Fibroblast of skin of left quadriceps (primary cell): ENCODE measurements at places on chromosomes 5 and 9.

DNA sequence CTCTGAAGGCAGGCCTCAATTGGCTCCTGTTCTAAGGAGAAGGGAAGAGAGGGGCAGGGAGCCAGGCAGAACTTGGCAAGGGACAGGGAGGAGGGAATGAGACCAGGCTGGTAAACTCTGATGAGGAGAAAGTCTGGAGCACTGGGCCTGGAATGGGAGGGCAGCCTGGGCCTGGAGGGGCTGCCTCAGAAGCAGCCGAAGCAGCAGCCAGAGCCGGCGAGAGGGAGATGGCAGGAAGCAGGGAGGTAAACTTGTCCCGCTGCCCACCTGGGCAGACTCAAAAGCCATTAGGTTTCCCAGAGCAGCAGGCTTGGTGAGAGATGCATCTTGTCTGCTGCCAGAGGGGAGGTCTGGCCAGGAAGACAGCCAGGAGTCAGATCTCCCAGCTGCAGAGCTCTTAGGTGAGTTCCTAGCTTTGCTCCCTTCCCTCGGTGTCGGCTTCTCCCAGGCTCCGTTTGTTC is 37.0 kb upstream of the CRB2 start:
- DNase-seq = no peak

DNA sequence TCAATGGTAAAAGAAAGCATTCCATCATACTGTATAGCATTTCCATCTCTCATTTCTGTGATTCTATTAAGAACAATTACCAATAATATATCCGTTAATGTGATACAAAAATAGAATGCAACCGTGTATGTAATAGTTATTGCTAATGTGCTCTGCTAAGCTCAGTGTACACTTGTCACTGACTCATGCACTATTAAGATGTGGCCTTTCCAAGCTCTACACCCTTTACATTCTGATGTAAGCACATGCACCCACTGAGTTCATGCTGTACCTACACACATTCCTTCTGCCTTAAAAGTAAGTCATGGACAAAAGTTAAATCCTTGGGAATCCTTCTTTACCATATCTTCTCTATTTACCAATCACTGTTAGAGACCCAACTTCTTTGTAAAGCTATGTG is 319.1 kb downstream of the ZSWIM6 start:
- DNase-seq = no peak

- no peak for DNase-seq
These were observed 60.4 kb downstream of the PSAT1 start for GRCh38 chr9:78357165-78357873.

DNA sequence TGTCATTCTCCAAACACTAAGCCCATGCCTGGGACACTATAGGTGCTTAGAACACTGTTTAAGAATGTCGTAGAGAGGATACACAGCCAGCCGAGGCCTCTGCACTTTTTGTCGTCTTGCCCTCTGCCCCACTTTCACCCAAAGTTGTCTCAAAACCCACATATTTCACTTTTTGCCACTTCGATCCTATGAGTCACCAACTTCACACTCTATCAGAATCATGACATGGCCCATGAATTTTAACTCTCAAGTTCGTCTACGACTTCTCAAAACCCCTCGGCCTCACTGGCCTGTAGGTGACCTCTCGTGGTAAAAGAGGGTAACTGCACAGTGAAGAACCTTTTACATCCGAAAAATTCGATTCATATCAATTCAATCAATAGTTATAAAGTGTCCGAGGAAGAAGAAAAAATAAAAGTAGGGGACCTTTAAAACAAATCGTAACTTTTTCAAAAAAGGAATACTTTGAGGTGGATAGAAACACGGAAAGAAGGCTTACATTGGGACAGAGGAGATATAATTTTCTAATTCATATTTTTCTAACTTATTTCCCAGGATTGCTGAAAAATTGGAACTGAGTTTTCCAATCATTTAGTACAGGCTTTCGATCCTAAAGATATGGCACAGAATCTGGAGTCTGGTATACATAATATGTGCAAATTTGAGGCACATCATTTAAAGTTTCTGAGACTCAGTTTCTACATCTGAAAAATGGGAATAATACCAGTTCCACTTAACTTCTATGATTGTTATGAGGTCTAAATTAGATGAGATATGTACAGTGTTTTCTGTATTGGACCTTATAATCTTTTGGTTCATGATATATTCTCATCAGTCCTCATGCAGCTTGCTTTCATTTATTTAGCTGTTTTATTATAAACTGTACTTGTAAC is 122.6 kb downstream of the APBA1 start:
- no peak for DNase-seq

DNA sequence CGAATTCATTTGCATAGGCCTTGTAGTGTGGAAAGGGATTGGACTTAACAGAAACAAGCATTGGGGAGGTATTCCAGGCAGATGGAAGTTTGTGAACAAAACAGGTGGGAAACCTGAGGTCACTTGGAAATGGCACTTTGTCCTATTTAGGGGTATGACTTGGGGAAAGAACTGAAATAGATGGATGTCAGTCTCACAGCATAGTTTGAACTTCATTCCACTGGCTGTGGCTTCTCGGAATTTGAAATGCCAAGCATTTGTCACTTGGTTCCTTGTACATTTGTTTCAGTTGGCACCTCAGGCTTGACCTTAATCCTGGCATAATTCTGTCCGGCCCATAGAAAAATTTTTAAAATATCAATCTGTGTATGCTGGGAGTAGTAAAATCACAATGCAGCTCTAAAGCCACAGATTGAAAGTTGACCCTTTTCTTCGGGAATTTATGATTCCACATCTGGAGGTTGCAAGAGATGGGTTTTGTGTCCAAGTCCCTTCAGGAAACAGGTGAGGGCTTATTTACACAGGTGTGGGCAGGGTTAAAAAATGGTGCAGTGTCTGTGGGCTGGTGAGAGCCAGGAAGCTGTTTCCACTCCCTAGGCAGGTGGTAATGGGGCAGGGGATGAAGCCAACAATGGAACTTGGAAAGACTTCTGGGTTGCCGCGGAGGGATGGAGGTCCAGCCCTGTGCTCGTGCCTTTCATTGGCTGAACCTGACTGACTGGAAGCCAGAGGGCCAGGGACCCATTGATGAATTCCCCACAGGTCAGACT is 39.2 kb upstream of the PDE8B start:
- no peak for DNase-seq

DNA sequence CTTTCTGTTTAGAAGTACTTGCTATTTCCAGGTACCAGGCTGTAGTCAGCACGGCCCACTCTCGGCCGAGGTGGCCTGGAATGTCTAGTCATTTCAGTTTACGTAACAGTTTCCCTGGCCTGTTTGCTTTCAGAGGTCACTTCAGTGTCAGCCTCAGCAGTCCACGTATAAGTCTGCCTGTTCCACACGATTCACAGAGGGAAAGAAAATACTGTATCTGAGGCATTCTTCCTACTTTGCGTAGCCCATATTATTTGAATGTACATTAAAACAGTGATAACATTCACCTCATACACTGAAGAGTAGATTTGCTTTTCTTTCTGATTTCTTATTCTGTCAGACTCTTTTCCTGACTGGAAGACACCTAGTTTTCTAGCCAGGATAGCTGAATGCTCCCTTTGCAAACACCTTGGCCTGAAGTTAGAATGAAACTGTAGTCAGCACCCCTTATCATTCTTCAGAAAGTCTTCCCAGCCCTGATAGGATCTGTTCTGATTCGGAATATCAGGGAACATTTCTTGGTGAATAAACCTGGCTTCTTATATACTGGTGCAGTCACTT is 140.9 kb downstream of the AOPEP start:
- no peak for DNase-seq

GRCh38 chr9:4375424-4376200 is 75.7 kb upstream of the GLIS3 start:
- peak; percentile 66 for DNase-seq

DNA sequence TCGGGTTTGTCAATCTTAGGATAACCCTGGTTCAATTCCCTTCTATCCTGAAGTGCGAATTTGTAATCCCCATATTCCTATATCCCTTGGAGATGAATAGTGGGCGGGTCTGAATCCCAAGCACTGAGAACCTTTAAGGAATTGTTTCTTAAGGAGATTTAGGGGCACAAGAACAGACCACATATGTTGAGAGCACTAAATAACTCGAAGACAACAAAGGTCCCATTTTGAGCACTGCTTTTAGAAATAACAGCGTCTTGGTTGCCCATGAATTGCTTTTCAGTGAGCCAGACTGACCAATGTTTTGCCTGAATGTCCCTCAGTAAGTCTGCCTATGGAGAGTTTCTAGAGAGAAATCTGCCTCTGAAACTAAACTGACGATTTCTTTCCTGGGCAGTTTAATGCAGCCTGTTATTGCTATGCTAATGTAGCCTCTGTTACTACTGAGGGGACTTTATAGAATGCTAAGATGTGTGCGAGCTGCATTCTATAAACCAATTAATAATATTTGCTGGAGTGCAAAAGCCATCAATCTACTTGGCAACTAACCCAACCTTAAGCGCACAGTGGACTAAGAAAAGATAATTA is 445.0 kb upstream of the DMAC1 start:
- no peak for DNase-seq

GRCh38 chr5:43244823-43245565 is 53.0 kb downstream of the NIM1K start:
- DNase-seq = no peak

DNA sequence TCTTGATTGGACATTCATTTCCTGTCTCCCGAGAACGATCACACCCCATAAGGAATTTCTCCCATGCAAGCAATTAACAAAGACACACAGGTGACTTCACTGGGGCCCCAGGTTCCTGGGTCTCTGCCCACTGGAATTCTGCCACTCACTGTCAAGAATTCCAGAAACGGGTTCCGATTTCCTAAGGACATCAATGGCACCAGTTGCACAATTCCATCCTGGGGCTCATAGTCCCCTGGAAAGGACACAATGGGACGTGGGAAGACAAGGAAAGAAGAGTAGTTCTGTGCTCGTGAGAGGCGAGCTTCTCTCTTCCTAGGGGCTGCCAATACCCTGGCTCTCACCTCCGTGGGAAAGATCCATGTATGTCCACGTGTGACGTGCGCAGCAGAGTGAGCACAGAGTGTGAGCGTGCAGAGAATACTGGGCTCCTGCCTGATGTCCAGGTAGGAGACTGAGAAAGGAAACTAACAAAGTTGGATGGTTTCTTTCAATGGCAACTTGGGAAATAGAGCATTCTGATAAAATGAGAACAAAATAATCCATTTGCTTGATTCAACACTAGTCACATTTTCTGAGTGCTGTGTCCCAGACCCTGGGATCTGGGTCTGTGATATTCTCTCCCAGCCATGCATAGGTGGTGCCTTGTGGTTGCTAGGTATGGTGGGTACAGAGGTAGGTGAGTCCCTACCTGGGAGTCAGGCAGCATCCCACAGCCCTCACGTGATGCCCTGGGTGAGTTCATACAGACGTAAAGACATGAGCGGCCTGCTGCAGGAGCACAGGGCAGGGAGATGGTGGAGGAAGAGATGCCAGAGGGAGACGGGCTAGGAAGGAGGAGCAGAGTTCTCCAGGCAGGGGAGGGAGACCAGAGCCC is 159.8 kb downstream of the COL23A1 start:
- no peak for DNase-seq

GRCh38 chr9:72680593-72681282 is 159.3 kb downstream of the TMC1 start:
- no peak for DNase-seq

DNA sequence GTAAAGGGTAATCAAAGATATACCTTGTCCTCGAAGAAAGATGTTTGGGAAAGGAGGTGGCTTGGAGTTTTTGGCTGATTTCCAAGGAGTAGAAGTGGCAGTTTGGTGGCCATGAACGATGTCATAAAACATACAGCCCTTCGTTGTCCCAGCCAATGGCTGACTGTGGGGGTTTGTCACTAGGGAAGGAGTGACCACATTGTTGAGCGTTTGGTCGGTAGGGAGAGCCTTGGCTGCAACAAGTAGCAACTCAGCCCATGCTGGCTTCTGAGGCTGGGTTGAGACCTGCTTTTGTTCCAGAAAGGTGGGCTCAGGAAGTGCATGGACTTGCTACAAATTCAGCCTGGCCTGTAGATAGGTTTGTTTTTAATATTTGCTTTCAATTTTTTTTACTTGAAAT is 128.3 kb downstream of the BOD1 start:
- no peak for DNase-seq

- no peak for DNase-seq
These were observed 5.1 kb downstream of the STARD4 start for GRCh38 chr5:111507276-111507675.

DNA sequence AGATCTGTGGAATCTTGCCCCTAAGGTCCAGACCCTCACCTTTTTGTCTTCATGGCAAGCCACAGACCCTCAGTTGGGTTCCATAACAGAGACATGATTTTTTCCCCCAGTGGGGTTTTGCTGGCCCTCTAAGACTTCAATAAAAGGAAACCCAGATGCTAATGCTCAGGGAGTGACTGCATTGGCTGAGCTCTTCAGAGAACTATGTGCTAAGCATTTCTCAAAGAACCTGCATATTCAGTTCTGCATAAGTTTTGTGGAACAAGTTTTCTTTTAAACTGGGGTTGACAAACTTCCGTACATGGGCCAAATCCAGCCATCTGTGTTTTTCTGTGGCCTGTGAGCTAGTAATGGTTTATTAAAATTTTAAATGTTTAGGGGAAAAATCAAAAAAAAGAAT is 159.8 kb upstream of the GDNF start:
- DNase-seq = no peak

GRCh38 chr9:35432076-35432475 is 57.8 kb upstream of the RUSC2 start:
- DNase-seq = no peak

- DNase-seq = no peak
These were observed 159.8 kb upstream of the LHFPL2 start for GRCh38 chr5:78808380-78808779.

DNA sequence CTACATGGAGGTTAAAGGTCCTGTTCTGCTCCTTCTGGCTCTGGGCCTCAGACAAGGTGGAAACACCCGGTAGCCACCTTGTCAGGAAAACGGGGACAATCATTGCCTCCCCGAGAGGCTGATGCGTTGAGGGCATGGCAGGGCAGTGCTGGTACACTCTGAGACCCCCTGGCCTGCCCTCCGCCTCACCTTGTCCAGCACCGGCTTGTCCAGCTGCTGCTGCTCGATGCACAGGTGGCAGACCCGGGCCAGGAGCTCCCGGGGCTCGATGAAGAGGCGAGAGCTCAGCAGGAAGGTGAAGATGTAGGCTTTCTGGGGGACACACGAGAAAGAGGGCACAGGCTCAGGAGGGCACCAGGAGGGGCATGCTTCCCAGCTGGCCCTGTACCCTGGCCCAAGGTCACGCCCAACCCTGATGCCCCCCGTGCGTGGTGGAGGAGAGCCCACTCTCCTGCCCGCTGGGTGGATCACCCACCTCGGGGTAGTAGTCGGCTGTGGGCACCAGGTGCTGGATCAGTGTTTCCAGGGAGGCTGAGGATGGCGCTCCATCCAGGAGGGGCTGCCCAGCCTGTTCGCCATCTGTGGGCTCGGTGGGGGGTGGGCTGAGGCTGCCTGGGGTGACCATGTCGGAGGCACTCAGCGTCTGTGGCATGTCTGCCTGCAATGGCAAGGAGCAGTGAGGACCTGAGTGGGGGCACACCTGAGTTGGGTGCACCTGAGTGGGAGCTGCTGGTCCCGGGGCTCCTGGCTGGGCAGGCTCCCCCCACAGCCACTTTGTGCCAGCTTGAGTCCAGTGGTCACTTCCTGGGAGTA is 66.0 kb upstream of the RNF130 start:
- DNase-seq = no peak

GRCh38 chr5:146993876-146994530 is 115.4 kb upstream of the PPP2R2B start:
- DNase-seq = no peak

- no peak for DNase-seq
These were observed 370.0 kb downstream of the ZSWIM6 start for GRCh38 chr5:61701877-61702602.
